ENCODE measurements at places on chromosomes 6 and 20. TPM values are rescaled to one million over a fixed set of nuclear protein-coding genes. Genes with fewer than 3 reads are reported as not detected.

Gene TBXT
- total RNA-seq, result not detected

Gene RAD21L1
- total RNA-seq, result not detected

Gene SPATS1
- not detected for total RNA-seq

Gene PLCB4
- total RNA-seq, result 1.5 TPM

Gene ILRUN
- total RNA-seq, result 75.5 TPM

Gene CCN6
- not detected for total RNA-seq

All from spleen (tissue), 13 donors.